ENCODE measurements at places on chromosomes 11 and 22. TPM values are rescaled to one million over a fixed set of nuclear protein-coding genes. Genes with fewer than 3 reads are reported as not detected.

Gene CLP1
- 24.4 TPM for total RNA-seq

Gene SLN
- total RNA-seq = 5.5 TPM

GRCh38 chr11:95241681-95242081 is 10.7 kb upstream of the SESN3 start:
- no peak for DNase-seq
- no peaks in the 10 kb centered on the region for H3K27me3 ChIP-seq
- no peak overlapping the region for H3K4me3 ChIP-seq
- H3K4me1 ChIP-seq = peaks cover 12% of the 10 kb centered on the region

GRCh38 chr11:619628-620050 is 3.9 kb upstream of the IRF7 start:
- no peak overlapping the region for H3K4me3 ChIP-seq
- H3K27ac ChIP-seq = no peak overlapping the region
- H3K27me3 ChIP-seq = peaks cover 7% of the 10 kb centered on the region
- peaks cover 14% of the 10 kb centered on the region for H3K4me1 ChIP-seq

Gene NPTXR
- 2.1 TPM for total RNA-seq

- no peak overlapping the region for H3K27ac ChIP-seq
- no peak for DNase-seq
- no peaks in the 10 kb centered on the region for H3K36me3 ChIP-seq
- no peaks in the 10 kb centered on the region for H3K27me3 ChIP-seq
Measured at GRCh38 chr11:76282811-76283595, 76.7 kb upstream of the WNT11 start.

GRCh38 chr22:39655004-39655579 is 84.5 kb downstream of the CACNA1I start:
- H3K4me3 ChIP-seq = no peak overlapping the region
- peaks cover 54% of the 10 kb centered on the region for H3K27me3 ChIP-seq
- no peak overlapping the region for H3K27ac ChIP-seq
- no peaks in the 10 kb centered on the region for H3K4me1 ChIP-seq

GRCh38 chr11:126393143-126393542 is 37.7 kb downstream of the ST3GAL4 start:
- no peak overlapping the region for H3K4me3 ChIP-seq
- peak; percentile 41 for DNase-seq
- H3K36me3 ChIP-seq = no peaks in the 10 kb centered on the region
- no peaks in the 10 kb centered on the region for H3K27me3 ChIP-seq
- H3K4me1 ChIP-seq = peaks cover 47% of the 10 kb centered on the region

- H3K27ac ChIP-seq = no peak overlapping the region
- H3K4me3 ChIP-seq = no peak overlapping the region
- no peaks in the 10 kb centered on the region for H3K4me1 ChIP-seq
- DNase-seq = no peak
- H3K27me3 ChIP-seq = peaks cover 13% of the 10 kb centered on the region
- H3K36me3 ChIP-seq = no peaks in the 10 kb centered on the region
Measured at GRCh38 chr22:22810018-22810427, 77.6 kb upstream of the IGLL5 start.

DNA sequence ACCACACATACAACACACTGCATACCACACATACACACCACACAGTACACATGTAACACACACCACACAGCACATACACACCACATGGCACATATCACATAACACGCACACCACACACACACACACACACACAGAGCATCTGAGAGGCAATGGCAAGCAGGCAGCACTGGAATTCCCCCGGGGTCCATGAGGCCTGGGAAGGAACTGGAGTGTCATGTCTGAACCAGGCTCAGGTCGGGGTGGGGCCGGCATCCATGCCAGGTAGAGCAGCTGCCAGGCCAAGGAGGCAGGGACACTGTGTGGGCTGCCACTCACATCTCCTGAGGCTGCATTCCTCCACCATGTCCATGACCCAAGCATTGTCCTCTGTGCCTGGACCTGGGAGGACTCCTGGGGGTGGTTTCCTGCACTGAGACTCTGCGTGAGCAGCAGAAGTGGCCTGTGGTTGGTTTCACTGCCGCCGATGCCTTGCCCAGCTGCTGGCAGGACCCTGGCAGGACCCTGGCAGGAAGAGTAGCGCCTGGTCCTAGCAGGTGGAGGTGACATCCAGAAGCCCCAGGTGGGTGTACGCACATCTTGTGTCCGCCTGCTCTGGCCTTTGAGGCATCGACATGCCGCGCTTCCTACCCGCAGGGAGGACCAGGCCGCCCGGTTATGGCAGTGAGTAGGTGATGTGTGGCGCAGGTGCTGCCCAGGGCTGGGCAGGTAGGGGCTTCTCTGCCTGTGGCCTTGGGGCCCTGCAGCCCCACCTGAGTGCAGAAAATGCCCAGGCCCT is 1280.4 kb downstream of the TBC1D22A start:
- no peak overlapping the region for H3K27ac ChIP-seq
- H3K4me1 ChIP-seq = no peaks in the 10 kb centered on the region
- H3K4me3 ChIP-seq = no peak overlapping the region
- no peak for DNase-seq
- no peaks in the 10 kb centered on the region for H3K36me3 ChIP-seq

Gene SLC43A1
- total RNA-seq = 17.8 TPM

Gene TTLL1
- total RNA-seq = 4.3 TPM

GRCh38 chr22:41401781-41402648 is 20.3 kb downstream of the TEF start:
- H3K27me3 ChIP-seq = no peaks in the 10 kb centered on the region
- H3K27ac ChIP-seq = no peak overlapping the region
- no peak for DNase-seq
- H3K4me1 ChIP-seq = peaks cover 17% of the 10 kb centered on the region
- H3K4me3 ChIP-seq = no peak overlapping the region
- peaks cover 29% of the 10 kb centered on the region for H3K36me3 ChIP-seq

Gene SOX6
- 12.1 TPM for total RNA-seq

Gene NXPE4
- not detected for total RNA-seq

Gene FADS2
- total RNA-seq = 455 TPM

DNA sequence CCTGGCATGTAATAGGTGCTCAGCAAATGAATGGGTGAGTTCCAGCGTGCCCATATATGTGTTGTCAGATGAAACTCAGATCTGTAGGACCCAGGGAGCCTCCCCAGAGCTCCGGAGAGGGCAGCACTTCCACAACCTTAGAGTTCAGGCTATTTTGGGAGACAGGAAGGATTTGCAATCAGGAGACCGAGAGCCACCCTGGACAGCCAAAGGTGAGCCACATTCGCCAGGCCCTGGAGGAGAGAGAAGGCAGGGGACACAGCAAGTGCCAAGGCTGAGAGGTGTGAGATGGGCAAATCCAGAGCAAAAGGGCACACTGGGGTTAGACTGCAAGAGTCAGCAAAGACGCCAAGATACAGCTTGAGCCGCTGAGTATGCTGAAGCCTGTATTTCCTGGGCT is 66.4 kb downstream of the CD82 start:
- H3K4me3 ChIP-seq = no peak overlapping the region
- no peak for DNase-seq
- H3K4me1 ChIP-seq = peaks cover 19% of the 10 kb centered on the region

DNA sequence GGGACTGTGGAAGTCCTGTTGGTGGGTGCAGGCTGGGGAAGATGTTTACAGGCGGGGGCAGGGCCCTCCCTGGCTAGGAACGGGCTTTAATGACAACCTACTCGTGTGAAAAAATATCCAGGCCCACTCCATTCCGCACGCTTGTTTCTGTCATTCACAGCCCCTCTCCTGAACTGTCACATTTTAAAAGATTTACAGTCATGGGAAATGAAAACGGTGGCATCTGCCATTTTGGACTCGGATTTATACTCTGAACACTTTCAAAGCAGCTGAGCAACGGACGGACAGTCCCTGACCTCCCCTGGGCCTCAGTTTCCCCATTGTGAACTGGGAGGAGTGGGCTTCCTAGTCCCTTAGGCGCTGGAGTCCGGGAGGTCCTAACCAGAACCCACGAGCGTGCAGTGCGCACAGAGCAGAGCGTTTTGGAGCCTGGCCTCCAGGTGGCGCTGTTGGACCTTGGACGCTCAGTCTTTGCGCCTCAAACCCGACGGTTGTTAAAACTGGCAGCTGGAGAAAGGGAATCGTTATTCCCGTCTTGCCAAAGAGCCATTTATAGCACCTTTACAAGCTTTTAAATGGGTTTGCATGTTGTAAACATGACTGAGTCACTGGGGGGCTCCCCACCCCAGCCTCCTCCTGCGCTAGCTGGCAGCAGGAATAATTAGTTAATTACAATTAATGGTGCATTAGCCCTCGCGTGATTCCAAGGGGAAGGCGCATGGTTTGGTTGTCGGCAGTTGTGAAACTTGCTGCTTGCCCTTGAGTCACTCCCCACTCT is 75.3 kb downstream of the FBLN1 start:
- no peak overlapping the region for H3K4me3 ChIP-seq
- H3K27me3 ChIP-seq = peaks cover 10% of the 10 kb centered on the region
- H3K4me1 ChIP-seq = peaks cover 20% of the 10 kb centered on the region

- no peaks in the 10 kb centered on the region for H3K4me1 ChIP-seq
- H3K4me3 ChIP-seq = no peak overlapping the region
- no peak overlapping the region for H3K27ac ChIP-seq
- no peak for DNase-seq
Measured at GRCh38 chr11:103499710-103500340, 390.6 kb downstream of the DYNC2H1 start.

Gene GTSE1
- total RNA-seq = 0.76 TPM

Gene ARRB1
- total RNA-seq = 57.2 TPM

DNA sequence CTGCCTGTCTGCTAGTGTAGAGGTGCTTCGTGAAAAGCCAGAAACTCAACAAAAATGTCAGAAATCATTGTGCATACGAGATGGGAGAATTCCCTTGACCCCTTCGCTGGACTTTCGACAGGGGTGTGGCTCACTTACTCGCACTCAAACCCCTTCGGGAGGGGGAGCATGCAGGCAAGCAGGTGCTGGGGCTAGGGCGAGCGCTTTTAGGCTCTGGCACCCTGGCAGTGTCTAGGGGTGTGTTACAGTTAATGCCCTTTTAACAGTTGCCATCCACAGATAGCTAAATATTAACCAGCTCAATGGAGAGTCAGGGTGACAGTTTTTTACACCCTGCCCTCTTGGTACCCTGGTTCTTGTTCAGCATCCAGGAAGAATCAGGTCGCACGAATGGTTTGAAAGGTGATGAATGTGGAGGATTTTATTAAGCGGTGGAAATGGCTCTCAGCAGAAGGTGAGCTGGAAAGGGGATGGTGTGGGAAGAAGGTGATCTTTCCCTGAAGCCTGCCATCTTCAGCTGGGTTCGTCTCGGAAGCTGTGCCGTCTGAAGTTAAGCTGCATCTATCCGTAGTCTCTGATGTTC is 59.6 kb upstream of the SHANK2 start:
- H3K27me3 ChIP-seq = peaks cover 3% of the 10 kb centered on the region
- H3K27ac ChIP-seq = no peak overlapping the region
- peak; percentile 12 for DNase-seq
- no peaks in the 10 kb centered on the region for H3K36me3 ChIP-seq
- H3K4me3 ChIP-seq = no peak overlapping the region

Gene KCNE3
- 0.29 TPM for total RNA-seq

DNA sequence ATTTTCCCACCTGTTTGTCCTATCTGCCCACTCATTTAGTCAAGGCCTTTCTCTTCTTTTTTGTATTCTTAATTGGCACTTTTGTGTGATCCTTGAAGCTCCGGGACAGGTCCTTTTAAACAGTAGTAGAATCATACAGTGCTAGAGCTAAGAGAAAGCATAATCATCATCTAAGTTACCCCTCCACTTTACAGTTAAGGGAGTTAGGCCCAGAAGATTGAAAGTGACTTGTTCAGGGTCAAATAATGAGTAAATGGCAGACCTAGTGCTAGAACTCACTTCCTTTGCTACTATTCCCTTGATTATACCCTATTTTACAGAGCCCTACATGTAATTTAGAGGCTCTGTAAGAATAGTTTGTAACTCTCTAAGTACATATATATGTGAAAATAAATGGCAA is 2.5 kb downstream of the USP47 start:
- peak overlapping the region; percentile 86 for H3K4me3 ChIP-seq
- DNase-seq = no peak
- H3K27ac ChIP-seq = peak overlapping the region; percentile 95
- no peaks in the 10 kb centered on the region for H3K27me3 ChIP-seq

GRCh38 chr22:20750461-20751184 is 23.3 kb upstream of the SERPIND1 start:
- no peak for DNase-seq
- H3K36me3 ChIP-seq = peaks cover 66% of the 10 kb centered on the region
- H3K27ac ChIP-seq = no peak overlapping the region
- H3K27me3 ChIP-seq = no peaks in the 10 kb centered on the region
- H3K4me3 ChIP-seq = no peak overlapping the region

Gene OR6A2
- total RNA-seq = not detected

DNA sequence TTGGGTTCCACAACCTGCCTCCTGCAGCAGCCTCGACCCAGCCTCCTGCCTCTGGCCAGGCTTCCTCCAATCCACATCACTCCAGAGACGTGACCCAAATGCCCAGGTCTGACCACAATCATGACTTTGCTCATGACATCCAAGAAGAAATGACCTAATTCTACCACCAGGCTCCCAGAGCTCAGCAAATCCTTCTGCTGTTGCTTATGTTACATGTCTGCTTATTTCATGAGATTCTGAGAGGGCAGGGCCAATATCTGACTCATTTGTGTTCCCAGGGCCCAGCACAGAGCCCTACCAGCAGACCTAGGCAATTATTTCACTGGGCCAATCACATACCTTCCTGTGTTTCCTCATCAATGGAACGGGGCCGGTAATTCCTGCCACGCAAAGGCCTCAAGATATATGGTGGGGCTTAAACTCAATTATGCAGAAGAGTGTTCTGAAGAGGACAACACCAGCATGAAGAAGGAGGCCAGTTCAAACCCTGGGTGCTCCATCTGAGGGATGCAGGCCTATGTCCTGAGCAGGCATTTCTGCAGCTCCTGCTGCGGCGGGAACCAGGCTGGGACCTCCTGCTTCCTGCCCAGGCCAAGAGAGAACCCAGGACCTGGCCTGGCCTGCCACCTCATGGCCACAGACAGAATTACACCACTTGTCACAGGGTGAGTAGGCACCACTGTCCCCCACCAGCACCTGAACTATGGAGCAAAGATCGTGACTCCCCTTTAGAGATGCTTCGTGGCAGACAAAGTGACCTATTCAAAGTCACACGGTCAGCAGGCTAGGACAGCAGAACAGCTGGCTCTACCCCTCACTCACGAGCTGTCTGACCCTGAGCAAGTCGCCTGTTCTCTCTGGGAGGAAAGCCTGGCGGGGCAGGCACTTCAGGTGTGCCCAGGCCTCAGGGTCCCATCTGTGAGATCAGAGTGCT is 5.9 kb downstream of the CENPM start:
- peaks cover 24% of the 10 kb centered on the region for H3K4me1 ChIP-seq
- no peak overlapping the region for H3K4me3 ChIP-seq
- peak overlapping the region; percentile 86 for H3K27ac ChIP-seq
- no peaks in the 10 kb centered on the region for H3K36me3 ChIP-seq
- no peaks in the 10 kb centered on the region for H3K27me3 ChIP-seq

DNA sequence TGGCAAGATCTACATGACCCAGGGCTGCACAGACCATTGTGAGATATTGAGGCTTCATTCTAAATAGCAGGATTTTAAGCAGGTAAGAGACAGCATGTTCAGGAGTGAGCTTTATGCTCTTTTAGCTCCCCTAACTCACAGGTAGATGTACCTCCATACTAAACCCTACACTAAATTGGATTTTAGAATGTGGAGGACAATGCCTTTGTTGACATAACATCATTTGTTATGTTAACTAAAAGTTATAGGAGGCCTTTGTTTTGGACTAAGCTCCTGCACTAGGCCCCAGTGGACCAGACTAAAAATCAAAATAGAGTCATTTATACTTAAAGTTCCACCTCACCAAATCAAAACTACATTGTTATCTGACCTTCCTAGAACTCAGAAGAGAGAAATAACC is 6.8 kb downstream of the DDIAS start:
- H3K4me3 ChIP-seq = no peak overlapping the region
- H3K4me1 ChIP-seq = no peaks in the 10 kb centered on the region
- H3K36me3 ChIP-seq = no peaks in the 10 kb centered on the region
- H3K27me3 ChIP-seq = no peaks in the 10 kb centered on the region

- H3K27ac ChIP-seq = no peak overlapping the region
- DNase-seq = no peak
- no peaks in the 10 kb centered on the region for H3K36me3 ChIP-seq
Measured at GRCh38 chr11:78371221-78371891, 46.3 kb downstream of the GAB2 start.

All from suprapubic skin (tissue), 4 donors.